ENCODE measurements at places on chromosomes 1 and 21.
A peak's percentile ranks its signal among the peaks of the same experiment; 100 is the strongest.

- DNase-seq = no peak
These were observed 702.9 kb upstream of the ADGRL2 start for GRCh38 chr1:81097860-81098259.

DNA sequence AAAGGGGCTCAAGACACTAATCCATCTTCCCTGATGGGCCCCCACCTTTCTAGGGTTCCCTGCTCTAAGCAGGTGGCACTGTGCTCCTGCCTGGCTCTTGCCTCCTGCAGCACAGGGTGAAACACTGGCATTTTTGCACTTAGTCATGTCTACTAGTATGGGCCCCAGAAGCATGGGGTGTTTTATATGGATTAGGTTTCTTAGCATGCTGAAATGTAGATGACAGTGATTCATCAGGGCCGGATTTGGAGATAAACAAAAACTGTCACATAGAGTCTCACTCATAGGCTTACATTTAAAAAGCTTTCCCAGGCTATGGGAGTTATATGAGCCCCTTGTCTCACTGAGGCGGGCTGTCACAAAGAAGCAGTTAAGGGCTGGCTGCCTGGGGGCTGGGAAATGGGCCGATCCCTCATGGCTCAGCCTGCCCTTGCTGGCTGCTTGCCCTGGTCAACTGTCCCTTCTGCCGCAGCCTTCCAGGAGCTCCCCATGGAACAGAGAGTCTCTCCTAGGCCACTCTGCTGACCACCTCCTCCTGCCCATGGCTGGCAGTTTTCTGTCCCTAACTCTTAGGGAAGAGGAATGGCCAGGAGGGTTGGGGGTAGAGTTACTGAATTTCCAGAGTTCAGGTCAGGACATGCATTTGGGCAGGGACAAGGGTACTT is 6.5 kb downstream of the GALNT2 start:
- no peak for DNase-seq

DNA sequence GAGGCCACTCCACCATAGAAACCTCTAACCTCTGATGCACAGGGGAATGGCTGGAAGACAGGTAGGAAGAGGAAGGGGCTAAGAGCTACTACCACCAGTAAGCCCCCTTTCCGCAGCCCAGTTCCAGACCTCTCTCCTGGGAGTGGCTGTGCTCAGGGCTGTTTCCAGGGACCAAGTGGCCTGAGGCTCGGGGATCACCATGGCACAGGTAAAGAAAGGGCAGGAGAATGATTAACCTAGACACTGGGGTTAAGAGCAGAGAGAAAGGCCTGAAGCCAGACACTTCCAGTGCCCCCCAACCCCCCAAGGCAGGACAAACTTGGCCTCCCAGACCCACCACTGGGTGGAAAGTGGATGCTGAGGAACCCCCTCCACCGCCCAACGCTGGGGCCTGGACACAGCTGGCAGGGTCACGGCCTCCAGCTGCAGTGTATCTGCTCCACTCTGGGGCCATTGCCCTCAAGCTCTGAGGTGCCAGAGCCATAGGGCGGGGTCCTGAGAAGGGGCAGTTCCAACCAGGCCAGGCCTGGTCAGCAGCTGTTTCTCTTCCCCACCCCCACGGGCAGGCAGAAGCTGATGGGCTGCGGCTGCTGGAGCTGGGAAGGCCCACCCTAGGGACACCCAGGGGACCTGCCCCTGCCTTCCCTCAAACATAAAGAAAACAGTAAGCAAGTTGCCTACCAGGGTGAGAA is 2.6 kb downstream of the TAGLN2 start:
- DNase-seq = peak; percentile 77

DNA sequence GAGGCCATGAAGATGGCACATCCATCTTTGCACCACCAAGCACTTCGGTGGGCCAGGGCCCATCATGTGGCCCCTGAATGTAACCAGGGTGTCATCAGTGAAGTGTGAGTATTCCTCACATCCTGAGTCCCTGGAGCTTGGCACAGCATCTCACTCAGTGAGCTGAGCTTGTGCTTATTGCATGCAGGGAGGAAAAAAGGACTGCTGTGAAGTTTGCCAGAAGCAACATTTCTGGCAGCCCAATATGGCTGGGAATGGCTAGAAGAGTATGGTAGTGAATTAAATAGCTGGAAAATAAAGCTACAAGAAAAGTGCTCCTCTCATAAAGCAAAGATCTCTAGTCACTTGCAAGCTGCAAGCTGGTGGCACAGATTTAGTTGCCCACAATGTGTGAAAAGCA is 109.3 kb downstream of the TNFSF18 start:
- no peak for DNase-seq

DNA sequence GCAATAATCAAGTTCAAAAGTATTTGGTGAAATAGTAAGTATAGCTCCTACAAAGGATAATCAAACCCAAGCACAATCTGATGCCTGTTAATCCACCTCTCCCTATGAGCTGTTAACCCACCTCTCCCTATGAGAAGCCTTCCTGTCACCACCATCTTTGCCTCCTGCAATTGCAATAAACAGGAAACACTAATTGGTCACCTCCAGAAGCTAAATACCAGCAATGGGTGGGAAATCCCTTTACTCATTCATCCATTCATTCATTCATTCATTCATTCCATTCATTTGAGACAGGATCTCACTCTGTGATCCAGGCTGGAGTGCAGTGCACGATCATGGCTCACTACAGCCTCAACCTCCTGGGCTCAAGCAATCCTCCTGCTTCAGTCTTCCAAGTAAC is 132.8 kb downstream of the RERE start:
- no peak for DNase-seq

- DNase-seq = no peak
These were observed 772.5 kb downstream of the USP25 start for GRCh38 chr21:16502273-16502672.

DNA sequence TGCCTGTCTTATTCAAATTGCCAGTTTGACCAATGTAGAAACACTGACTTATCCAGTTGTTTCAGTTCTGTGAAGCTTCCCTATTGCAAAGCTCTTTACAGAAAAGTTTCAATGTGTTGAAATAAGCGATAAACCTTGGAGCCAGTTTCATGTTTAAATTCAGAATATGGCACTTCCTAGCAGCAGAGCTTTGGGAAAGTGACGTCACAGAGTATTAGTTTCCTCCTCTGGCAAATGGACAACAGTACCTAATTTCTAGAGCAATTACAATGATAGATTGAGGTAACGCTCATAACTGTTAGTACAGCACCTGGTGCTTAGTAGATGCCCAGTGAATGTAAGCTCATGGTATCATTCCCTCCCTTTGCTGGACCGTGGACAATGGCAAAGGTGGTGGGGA is 527.5 kb upstream of the DAB1 start:
- no peak for DNase-seq

- DNase-seq = no peak
These were observed 37.6 kb downstream of the OR10R2 start for GRCh38 chr1:158509471-158510156.

DNA sequence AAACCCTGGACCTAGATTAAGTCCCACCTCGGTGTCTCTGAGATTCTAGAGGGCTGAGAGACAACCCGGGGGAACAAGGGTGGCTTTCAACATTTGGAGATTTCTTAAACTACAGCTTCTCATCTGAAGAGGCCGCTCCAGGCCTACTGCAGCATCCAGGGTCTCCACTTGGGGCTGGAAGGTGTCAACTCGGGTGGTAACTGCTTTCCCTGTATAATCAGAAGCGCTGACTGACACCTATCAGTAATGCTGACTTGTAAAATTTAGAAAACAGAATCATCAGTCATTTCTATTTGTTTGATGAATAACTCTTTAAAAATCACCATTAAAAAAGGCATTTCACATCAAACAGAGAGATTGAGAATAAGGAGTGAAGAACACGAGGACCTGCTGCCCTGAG is 226.0 kb downstream of the PBX1 start:
- DNase-seq = no peak

GRCh38 chr1:244941121-244941520 is 76.8 kb upstream of the HNRNPU start:
- no peak for DNase-seq

DNA sequence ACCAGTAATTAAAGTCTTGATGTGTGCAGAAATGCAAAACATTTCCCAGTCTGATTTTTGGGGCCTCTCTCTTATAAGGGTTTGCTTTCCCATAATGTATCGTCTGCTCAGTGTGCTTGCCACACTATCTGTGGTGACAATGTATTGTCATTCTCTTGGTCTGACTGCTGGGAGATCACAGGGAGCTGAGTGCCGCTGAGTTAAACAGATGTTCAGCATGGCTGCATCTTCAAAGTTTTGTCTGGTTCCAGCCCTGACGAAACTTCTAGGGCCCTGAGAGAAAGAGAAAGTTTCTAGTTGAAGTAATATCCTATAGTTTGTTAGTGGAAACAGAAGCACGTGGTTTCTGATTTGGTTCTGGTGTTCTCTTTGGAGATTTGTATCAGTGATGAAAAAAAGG is 42.6 kb downstream of the DNM3 start:
- no peak for DNase-seq

DNA sequence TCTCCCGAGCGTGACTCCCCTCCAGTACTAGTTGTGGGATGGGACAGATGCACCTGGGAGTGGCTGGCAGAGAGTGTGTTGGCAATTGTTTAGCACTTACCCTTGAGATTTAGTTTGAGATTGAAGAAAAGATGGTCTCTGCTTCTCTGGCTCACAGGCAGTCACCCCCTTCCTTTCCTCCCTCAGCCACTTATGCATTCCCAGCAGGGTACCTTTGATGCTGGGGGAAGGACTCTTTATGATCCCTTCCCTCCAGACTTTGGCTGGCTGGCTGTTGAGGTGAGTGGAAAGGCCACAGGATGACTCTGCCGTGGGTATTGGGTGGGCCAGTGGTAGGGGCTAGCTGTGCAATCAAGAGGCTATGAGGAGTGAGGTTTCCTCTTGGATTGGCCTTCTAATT is 236.8 kb downstream of the CAMTA1 start:
- DNase-seq = no peak

DNA sequence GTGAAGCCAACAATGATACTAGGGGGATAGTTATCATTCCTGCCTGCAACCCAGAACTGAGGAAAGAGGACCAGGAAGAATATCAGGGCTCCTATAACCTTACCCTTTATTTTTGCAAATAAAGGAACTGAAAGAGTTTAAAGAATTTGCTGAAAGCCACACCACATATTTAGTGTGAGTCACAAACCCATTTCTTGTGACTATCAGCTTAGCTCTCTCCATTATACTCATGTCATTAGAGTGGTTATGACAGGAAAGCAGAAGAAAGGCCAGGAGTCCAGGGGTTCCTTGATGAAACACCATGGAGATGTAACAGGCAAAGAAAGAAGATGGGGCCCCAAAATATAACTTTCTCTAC is 141.1 kb upstream of the SAMSN1 start:
- no peak for DNase-seq

GRCh38 chr21:42827588-42827987 is 51.8 kb downstream of the WDR4 start:
- no peak for DNase-seq

DNA sequence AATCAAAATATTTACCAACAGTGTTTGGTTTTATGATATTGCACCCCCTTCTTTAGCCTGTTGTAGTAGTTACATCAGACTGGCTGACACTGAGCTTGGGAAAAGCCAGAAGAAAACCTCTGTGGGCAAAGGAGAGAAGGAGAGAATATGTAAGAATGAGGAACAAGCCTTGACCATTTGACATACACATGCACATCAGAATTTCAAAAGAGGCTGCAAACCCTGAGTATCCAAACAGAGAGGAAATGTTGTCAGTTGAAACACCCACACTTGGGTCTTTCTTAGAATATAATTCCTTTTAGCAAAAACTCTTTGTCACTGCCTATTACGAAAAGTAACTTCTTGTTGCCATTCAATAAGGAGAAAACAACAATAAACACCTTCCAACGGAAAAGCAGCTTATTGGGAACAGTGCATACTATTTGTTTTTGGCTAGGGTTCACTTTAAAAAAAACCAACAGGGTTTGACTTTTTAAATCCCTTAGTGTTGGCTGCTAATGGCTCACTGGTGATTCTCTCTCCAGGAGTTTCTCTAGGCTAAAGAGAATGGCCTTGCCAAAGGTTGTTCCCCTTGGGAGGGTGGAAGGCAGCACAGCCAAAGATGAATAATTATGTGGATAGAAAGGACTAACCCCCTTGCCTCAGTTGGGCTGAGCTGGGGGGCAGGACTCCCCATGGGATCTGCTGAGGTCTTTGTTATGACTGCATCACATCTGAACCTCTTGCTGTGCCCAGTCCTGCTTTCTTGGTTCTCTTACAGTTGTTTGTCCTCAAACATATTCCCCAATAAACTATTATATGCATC is 48.9 kb downstream of the GORAB start:
- DNase-seq = no peak

DNA sequence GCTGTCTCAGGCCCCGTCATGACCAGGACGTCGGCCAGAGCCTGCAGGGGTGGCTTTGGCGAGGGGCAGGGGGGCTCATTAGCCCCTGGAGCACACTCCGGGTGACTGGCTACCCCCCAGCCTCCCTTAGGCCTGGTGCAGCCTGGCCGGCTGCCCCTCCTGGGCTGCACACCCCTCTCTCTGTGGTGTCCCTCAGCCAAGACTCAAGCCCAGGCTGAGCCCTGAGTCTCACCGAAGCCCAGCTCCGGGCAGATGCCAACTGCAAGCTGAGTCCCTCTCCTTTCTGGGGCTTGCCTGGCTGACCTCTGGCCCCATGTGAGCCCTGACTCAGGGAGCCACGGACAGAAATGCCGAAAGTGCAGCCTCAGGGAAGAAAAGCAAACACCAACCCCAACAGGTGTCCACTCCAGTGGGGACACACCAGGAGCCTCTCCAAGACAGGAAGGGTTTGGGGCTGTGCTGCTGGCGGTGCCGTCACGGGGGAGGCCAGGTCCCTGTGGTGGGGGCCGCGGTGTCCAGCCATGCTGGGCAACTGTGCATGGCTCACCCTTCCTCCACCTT is 5.3 kb upstream of the IBA57 start:
- DNase-seq = no peak

DNA sequence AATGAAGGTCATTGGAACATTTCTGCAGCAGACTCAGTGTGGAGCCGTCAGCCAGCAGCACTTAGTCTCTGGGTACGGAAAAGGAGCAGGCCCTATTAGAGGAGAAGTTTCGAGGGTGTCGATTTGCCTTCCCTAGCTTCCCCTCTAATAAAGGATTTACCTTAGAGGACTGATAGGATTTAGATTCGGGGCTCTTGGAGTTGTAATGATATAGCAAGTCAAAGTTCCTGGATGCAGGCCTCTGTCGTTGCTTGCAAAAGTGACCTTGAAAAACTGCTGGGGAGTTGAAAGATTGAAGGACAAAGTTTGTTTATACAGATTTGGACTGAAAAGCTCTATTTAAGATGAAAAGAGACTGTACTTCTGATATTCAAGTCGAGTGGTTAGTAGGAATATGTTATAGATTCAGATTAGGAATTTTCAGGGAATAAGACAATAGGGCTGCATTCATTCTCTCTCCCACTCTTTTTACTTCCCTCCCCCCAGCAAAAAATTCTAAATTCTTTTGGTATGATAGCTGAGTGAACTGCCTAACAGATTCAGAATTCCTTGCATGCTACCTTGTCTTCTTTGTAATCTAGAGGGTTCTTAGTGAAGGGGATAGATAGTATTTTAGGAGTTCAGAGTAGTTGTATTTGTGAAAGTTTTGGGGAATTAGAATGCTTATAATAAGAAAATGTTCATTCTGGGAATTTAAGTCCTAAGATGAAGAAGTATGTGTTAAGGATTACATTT is 19.2 kb downstream of the NFYC start:
- no peak for DNase-seq

GRCh38 chr1:114558544-114558943 is 22.9 kb downstream of the BCAS2 start:
- DNase-seq = no peak

- DNase-seq = peak; percentile 86
These were observed 34.6 kb upstream of the S100A7 start for GRCh38 chr1:153494976-153495535.

GRCh38 chr1:216723274-216723780 is at the start of gene ESRRG:
Gene ESRRG (minus strand): TSS chr1:216723429. CDS start chr1:216723299, 130 bp downstream.
- DNase-seq = peak; percentile 51
